ENCODE measurements at places on chromosomes 7 and 10.

DNA sequence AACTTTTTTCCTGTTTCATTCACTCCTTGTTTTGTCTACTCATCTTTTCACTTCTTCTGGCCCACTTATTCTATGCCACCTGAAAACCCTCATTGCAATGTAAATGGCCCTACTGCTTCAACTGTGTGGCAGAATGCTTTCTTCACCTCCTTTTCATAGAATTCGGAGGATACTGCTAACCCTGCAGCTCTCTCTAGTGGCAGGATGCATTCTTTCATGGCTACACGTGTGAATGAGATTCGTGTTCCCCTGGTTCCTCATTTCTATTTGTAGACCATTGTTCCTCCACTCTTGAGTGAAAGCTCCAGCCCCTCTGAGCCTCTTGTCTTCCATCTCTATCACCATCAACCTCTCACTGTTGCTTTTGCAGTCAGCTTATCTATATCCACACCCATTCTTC, 20.9 kb upstream of the CYP26C1 start:
- no peak for DNase-seq

DNA sequence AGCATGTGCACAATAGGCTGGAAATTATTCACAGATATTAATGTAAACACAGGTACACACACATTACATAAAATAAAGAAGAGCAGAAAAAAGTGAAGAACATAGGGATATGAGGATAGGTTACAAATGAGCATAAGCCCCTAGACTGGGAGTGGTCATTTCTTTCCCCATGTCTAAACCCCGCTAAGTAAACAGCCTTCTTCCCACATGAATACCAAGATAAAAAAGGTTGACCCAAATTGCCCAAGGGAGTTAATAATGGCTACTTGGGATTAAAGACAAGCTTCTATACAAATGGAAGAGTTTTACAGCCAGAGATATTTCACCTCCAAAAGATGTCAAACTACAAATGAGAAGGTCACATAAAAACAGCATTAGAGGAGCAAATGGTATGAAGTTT, 527.1 kb upstream of the CELF2 start:
- no peak for DNase-seq

GRCh38 chr10:93826355-93826754, 67.4 kb upstream of the SLC35G1 start:
- DNase-seq: no peak

GRCh38 chr7:28378574-28379149, 33.7 kb upstream of the CREB5 start:
- no peak for DNase-seq

GRCh38 chr10:24415455-24416125, 206.7 kb downstream of the KIAA1217 start:
- DNase-seq: no peak

DNA sequence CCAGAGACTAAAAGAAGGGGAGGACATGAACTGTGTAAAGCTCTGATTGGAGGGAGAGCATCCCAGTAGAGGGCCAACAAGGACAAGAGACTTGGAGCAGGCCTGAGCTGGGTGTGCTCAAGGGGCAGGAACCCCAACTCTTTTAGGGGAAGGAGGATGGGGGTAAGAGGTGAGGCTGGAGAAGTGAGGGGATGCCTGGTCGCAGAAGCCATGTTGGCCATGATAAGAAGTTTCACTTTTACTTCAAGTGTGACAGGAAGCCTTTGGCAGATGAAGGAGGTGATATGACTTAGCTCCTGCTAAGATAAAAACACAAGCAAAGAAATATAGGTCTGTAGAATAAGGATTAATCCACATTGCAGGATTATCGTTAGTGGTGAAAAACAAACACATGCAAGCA, 208.3 kb downstream of the JAZF1 start:
- DNase-seq: peak; percentile 57

- DNase-seq: no peak
Measured at GRCh38 chr7:19455623-19456022, 253.2 kb downstream of the POLR1F start.

DNA sequence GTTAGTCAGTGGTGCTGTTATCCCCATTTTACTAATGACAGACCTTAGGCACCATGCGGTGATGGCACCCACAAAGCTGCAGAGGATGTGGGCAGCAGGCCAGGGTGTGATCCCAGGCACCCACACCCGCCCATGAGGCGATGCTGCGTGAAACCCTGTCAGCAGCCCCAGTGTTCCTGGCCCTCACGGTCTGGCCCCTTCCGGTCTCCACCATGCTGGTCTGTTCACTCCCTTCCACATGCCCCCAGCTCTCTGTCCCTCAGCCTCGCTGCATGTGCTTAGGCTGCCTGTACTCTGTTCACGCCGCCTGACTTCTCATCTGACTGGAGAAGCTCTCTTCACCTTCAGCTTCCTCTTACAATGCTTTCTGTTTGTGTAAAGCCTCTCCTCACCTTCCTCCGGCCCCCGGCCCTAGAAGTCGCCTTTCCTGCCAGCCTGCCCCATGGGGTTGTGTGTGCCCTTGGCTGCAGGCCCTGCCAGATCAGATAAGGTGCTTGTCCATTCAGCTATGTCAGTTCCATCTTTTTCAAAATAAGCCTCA, 17.6 kb upstream of the ORAI2 start:
- DNase-seq: peak; percentile 84

GRCh38 chr10:97589479-97589878, at the start of gene C10orf62:
Gene C10orf62, plus strand, starts transcription at chr10:97589721. Its CDS starts 177 bp downstream, at chr10:97589898.
- DNase-seq: no peak

- no peak for DNase-seq
Measured at GRCh38 chr10:89025453-89025852, 34.9 kb downstream of the FAS start.

GRCh38 chr10:18735711-18736110, 76.5 kb downstream of the ARL5B start:
- no peak for DNase-seq

DNA sequence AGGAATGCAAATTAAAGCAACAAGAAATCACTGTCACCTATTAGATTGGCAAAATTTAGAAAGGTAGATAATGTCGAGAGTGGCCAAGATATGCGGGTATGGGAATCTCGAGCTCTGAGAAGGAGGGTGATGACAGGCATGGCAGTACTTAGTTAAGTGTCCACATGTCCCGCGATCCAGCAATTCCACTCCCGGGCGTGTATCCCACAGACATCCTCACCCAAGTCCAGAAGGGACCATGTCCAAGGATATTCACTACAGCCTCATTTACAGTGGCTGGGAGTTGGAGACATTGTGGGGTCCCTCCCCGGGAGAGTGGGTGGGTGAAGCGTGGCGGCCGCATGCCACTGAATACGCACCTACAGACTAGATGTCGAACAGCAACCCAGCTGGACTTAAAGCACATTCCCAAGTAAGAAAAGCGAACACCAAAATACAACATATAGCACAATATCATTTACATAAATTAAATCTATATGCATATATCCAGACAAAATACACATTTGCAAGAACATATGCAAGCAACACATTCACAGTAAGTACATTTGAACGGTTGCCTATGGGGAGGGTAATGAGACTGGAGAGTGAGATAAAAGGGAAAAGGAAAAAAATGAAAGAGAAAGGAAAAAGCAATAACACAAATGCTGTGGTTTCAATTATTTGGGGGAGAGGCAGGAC, 9.9 kb downstream of the KCNH2 start:
- DNase-seq: no peak

- DNase-seq: no peak
Measured at GRCh38 chr10:48463318-48464003, 141.4 kb downstream of the ARHGAP22 start.

- DNase-seq: no peak
Measured at GRCh38 chr10:29627201-29628132, 7.3 kb downstream of the SVIL start.

DNA sequence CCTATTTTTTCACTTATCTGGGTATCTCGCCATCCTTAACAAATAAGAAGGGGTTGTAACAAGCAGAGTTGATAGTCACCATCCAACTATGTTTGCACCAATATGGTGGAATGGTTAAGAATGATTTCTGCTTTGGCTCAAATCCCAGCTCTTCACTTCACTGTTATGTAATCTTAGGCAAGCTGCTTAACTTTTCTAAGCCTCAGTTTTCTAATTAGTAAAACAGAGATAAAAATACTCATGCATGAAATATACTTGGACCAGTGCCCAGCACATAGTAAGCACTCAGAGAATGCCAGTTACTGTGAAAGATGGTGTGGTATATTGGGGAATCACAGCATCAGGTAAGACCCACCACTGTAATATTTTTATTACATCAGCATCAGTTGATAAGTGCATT, 33.6 kb downstream of the ABCB1 start:
- no peak for DNase-seq

DNA sequence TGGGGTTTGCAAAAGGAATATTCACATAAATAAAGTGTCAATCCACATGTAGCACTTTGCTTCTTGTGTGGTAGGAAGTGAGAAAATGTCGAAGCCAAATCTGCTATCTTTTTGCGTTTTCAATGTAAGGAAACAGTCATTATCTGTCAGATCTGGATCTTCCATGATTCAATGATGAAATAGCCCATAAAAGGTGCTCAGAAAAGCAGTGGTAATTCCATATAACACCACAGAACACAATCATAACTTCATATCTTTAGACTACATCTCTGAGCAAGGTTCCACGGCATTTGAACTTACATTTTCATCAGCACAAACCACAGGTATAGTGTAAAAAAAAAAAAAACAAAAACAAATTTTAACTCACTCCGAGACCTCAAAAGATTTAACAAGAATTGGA, 39.9 kb upstream of the EGR2 start:
- DNase-seq: peak; percentile 74

GRCh38 chr7:18859318-18859717, 258.1 kb downstream of the TWIST1 start:
- DNase-seq: peak; percentile 3

DNA sequence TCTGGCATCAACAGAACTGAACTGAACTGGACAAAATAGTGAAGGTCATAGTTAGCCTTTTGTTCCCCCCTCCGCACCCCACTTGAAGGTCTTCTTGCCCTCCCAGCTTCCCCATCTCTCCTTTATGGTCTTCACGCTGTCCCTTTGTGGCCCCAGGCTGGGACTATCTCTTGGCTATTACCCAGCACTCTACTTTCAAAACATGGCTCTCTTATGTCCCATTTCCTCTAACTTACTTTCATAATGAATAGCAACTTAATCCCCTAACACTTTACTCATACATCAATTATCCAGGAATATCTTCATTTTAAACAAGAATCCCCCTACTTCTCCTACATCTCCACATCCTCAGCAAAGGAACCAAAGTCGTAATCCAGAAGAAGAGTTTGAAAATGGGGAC, 135.3 kb upstream of the ITGB1 start:
- DNase-seq: no peak

DNA sequence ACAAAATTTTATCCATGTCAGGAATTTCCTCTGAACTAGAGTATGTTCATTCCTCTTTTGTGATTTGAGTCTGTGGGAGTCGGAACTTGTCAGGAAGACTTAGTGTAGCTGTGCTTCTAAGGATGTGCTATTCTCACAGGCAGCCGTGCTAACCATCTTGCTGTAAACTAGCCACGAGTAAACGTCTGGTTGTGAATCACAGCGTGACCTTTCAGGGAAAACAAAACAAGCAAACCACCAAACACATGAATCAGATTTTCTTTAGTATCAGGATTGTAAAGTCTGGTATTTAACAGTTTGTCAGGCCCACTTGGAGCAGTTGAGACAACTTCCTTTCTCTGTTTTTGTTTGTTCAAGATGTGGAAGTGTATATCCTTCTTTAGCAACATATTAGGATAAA, 32.0 kb downstream of the AUTS2 start:
- DNase-seq: no peak

GRCh38 chr10:48251152-48251524, 23.4 kb downstream of the FRMPD2 start:
- DNase-seq: no peak

DNA sequence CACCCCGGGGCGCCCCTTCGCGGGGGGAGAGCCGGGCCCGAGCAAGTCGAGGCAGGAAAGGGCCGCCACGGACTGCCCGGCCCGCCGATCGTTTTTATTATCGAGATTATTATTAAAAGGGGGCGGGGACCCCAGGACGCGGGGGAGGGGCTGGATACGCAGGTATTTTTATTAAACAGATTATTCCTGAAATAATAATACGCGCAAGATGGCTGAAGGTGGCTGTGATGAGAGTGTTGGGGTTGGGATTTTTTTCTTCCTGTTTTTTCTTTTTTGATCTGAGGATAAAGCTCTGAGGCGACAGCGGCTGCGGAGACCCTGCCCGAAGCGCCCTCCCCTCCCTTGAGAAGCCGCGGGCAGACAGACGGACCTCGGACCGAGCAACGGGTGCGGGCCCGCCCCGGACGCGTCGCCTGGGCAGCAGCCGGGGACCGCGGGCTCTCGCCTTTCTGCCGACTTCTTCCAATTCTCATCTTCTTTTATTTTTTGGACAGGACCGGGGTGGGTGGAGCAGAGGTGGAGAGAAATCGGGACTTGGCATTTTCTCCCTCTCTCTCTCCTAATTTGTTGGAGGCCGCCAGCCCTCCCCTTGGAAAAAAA, 1.4 kb upstream of the TRIM8 start:
- DNase-seq: peak; percentile 26

DNA sequence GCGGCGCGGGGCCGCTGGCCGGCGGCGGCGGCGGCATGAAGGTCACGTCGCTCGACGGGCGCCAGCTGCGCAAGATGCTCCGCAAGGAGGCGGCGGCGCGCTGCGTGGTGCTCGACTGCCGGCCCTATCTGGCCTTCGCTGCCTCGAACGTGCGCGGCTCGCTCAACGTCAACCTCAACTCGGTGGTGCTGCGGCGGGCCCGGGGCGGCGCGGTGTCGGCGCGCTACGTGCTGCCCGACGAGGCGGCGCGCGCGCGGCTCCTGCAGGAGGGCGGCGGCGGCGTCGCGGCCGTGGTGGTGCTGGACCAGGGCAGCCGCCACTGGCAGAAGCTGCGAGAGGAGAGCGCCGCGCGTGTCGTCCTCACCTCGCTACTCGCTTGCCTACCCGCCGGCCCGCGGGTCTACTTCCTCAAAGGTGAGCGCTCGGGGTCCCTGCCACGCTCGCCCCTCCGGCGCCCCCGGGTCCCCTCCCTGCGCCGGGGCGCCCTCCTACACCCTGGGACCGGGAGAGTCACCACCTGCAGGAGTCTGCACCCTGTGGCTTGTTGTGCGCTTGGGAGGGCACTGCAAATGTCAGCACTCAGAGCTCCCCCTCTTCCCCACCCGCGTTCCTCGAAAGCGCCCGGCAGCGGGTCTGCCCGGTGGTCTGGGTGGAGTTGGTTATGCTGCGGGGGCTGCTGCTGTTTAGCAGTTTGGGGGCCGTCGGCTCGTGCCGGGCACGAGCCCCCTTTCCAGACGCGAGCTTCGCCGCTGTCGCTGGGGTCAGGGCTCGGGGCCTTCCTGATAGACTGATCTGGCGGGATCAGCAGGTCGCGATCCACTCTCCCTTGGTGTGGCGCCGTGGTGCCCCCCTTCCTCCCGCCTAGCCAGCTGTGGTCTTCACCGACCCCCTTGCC, 627 bp downstream of the DUSP5 start:
- peak; percentile 48 for DNase-seq

DNA sequence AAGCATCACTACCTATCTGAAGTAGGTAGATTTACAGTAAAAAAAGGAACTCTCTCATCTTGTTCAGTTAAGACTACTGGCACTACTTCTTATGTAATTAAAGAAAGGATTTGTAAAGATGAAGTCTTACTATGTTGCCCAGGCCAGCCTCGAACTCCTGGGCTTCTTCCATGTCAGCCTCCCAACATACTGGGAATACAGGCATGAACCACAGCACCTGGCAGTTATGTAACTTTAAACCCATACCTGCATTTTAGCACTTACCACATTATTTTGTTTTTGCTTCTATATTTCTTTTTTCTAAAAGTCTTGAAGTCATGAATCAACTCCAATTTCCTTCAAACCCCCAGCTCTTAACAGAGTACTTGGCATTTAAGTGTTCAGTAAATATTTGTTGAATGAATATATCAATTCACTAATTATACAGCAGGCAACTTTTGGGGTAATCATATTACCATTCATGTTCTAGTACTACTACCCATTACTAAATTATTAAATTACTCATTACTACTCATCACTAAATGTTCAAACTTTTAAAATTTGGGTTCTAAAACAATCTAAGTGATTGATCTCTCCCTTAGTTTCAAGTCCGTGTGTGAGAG, 31.6 kb upstream of the CCDC71L start:
- no peak for DNase-seq
